NCI-H1417 (cell line): ENCODE measurements at places on chromosomes 11 and 22.

GRCh38 chr11:797296-798092 lies 587 bp downstream of the SLC25A22 start:
- DNase-seq: peak; percentile 83

DNA sequence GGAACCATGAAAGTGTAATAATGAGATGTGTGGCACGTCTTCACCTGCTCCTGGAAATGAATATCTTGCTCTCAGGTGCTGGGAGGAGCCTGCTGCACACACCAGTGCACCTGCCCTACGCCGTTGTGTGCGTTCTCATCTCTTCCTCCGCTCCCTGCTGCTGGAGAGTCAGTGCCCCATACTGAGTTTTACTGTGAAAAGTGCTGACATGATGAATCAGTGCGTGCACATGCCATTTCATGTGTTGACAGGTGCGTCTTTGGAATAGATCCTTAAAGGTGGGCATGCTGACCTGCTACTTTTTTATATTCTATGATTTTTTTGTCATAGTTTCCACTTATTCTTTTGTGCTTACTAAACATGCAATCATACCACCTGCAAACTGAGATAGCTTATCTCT lies 1015.8 kb downstream of the BRD1 start:
- no peak for DNase-seq

DNA sequence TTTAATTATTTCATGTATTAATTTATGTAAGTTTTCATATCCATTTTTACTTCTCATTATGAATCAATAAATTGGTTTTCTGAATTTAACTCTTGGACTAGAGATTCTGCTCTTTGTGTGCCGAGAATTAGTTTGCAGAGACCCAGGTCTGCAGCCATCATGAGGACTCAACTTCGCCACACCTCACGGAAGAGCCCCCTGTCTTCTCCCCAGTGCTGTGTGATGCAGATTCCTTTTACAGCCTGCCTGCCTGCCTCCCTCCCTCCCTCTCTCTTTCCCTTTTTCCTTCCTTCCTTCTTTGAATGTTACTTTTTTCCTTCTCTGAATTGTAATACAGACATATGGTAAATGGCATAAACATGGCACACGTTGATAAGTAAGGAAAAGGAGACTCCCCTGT lies 947.7 kb downstream of the TBC1D22A start:
- no peak for DNase-seq

DNA sequence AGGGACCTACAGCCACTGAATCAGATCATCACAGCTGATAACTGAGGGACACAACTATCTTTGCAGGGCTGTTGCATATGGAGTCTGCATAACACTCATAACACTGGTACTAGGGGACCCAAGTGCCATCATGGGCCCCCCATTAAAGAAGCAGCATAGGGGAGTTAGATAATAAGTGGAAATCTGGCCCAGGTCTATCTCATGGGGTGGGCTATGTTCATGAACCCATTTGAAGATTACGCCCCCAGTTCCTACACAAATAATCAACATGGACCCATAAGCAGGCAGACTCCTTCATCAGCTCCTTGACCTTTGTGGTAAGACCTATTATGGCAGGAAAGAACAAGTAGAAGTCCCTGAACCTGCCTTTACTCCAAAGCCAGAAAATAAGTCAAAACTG lies 48.8 kb downstream of the ASCL2 start:
- no peak for DNase-seq

- no peak for DNase-seq
Observed at GRCh38 chr22:45952553-45952952, 24.4 kb downstream of the WNT7B start.

- no peak for DNase-seq
Observed at GRCh38 chr11:67407688-67408163, 3.8 kb downstream of the TBC1D10C start.

GRCh38 chr11:123308077-123308476 lies 113.0 kb upstream of the CLMP start:
- DNase-seq: peak; percentile 72

DNA sequence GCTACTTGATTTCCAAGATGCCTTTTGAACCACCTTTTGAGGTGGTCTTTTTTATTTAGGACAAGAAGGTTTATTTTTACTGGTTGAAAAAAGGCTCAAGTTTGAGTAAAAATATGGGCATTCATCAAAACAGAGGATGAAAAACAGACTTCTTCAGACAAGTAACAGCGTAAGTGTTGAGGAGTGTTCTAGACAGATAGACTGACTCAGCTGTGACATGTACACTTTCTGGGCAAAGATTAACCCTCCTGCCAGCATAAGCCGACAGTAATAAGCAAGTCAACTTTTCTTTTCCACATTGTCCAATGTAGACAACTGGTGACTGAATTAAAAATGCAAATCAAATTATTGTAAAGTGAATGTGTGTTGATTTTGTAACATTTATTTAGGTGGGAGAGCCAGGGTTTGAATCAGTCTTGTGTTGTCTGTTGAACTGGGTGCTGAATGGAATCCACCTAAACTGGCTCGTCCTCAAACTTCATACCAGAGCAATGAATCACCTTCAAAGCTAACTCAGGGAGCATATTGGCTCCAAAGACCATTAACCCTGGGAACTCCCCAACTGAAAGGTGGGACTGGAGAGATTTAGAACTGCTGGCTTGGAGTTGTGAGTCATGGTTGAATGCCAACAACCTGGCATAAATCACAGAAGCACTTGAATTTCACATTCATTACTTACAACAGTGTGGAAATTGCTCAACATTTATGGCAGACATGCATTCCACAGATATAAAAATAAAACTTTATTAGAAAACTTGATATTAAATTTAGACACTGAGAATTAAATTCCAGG lies 377.0 kb downstream of the ETS1 start:
- no peak for DNase-seq

GRCh38 chr22:45830531-45831245 lies 146.3 kb downstream of the WNT7B start:
- no peak for DNase-seq

- no peak for DNase-seq
Observed at GRCh38 chr22:29773233-29773632, 6.1 kb downstream of the UQCR10 start.

GRCh38 chr22:38413085-38414008 lies 41.7 kb downstream of the KCNJ4 start:
- peak; percentile 59 for DNase-seq

GRCh38 chr22:24483976-24484545 lies 11.1 kb upstream of the UPB1 start:
- DNase-seq: no peak

- no peak for DNase-seq
Observed at GRCh38 chr11:15476371-15476917, 361.7 kb downstream of the INSC start.

- peak; percentile 82 for DNase-seq
Observed at GRCh38 chr11:22491555-22492225, 133.9 kb downstream of the FANCF start.

GRCh38 chr11:119721129-119722120 lies 7.6 kb downstream of the NECTIN1 start:
- DNase-seq: no peak

DNA sequence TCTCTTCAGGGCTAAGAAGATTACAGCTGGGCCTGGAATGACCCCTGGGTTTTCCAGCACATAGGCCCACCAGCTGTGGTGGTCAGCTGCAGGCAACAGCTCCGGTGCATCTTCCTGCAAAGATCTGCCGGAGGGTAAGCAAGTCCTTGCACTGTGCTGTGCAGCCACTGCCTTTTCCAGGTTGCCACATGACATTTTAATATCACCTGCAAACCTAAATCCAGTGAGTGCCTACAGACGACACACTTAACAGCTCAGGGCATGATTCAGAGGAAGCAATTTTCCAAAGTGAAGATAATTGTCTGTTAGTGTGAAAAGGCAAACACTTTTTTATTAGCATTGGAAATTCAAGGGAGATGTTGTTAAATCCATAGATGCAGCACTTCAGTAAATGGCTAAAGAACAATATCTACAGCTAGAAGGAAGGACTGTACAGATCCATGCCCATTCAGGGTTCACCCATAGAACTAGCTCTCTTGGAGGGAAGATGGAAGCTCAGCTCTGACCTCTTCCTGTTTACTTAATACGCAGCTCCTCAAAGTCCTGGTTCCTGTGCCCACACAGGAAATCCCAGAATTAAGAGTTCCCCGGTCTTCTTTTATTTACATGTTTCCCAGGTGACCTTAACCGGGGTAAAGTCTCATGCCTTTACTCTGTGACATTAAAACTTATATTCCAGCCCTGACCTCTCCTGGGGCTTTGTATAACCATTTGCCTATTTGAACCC lies 13.3 kb upstream of the NRIP3 start:
- no peak for DNase-seq

DNA sequence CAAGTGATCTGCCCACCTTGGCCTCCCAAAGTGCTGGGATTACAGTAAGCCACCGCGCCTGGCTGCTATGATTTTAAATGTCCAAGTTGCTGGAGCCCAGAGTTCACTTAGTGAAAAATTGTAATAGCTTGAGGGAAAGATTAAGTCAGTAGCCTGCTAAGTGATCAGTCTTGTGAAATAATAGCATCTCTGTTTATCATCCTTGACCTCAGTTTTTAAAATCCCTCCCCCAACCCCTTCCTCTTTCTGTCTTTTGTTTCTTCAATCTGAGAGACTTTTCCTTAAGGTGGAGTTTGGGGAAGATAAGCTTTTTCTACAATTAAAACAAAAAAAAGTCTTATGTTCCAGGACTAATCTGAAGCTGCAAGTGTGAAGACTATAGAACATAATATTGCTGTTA lies 6.4 kb downstream of the HIPK3 start:
- DNase-seq: no peak

DNA sequence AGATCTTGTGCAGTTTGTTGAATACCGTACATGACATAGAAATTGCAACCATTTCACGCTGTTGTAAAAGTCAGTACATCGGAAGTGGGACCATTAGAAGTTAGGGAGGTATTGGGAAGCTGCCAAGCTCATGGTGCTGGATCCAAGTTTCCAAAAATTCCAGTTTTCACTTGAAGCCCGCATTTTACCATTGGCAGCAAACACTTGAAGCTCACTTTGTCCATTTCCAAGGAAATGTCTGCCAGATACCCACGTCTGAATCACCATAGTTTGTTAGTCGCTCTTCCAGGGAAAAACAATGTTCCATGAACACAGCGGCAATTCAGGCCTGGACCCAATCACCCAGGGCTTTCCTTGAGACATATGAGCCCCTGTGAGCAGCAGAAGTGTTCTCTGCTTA lies 22.6 kb upstream of the PARVB start:
- no peak for DNase-seq

GRCh38 chr22:48980409-48980808 lies 847.3 kb downstream of the BRD1 start:
- no peak for DNase-seq

DNA sequence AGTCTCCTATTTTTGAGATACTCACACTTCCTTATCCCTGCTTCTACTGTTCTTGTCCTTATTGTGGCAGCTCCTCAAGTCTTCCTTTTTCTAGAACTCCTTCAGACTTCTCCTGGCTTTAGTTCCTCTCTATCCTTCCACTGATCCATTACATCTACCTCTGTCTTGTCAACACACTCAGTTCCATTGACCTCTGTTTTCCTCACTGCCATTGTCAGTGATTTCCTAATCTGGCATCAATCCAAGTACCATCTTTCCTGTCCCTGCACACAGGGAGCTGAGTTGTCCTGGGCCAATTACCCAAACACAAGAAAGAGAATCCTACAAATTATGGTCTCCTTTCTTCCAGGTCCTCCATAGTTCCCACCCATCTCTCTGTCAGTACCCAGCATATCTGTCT lies 27.9 kb upstream of the RIC3 start:
- DNase-seq: no peak

GRCh38 chr11:104934594-104934993 lies 33.8 kb downstream of the CASP4 start:
- no peak for DNase-seq

DNA sequence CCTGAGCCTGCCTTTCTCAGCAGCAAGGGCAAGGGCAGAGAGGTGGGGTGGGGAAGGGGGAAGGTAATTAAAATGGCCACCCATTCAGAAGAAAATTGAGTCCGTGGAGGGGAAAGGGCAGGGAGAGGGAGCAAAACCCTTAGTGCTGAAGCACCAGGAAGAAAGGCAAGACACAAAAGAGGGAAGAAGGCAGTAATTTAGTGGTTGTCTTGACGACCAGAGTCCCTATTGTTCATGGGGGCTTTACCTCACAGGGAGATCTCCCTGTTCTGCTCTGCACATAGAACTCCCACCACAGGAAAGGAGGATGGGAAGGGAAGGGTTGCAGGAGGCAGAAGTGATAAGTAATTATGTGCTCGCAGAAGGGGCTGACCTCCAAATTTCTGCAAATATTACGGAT lies 23.4 kb downstream of the SNX19 start:
- peak; percentile 36 for DNase-seq

- no peak for DNase-seq
Observed at GRCh38 chr11:92852946-92853345, 116.5 kb upstream of the MTNR1B start.

DNA sequence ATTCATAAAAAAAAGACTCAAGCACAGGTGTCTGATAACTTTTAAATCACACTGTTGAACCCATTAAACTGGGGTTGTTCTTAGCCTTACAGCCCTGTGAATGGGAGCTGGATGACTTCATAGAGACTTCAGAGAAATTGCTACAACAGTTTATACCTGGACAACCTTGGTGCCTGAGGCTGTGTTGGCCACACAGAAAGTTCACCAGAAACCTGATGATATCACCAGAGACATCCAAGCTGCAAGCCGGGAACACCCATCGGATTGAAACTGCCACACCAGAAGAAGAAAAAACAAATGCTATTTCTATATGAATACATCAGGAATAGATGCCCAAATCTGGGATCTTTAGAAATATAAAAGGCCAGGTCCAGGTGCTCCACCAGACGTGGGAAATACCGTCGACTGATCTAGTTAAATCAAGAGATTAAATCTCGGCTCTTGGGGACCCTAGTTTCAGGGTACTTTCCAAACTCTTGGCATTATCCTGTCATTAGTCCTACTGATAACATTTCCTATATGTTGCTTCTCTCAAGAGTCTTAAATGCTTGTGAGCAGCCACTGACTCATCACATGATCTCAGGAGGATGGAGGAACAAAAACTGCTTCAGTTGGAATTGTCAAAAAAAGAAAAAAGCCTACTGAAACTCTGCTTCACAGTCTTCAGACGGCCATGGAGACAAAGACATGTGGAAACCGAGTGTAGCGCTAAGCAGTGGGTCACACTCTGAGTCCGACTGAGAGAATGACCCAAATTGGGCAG lies 28.6 kb upstream of the APOL5 start:
- DNase-seq: no peak

DNA sequence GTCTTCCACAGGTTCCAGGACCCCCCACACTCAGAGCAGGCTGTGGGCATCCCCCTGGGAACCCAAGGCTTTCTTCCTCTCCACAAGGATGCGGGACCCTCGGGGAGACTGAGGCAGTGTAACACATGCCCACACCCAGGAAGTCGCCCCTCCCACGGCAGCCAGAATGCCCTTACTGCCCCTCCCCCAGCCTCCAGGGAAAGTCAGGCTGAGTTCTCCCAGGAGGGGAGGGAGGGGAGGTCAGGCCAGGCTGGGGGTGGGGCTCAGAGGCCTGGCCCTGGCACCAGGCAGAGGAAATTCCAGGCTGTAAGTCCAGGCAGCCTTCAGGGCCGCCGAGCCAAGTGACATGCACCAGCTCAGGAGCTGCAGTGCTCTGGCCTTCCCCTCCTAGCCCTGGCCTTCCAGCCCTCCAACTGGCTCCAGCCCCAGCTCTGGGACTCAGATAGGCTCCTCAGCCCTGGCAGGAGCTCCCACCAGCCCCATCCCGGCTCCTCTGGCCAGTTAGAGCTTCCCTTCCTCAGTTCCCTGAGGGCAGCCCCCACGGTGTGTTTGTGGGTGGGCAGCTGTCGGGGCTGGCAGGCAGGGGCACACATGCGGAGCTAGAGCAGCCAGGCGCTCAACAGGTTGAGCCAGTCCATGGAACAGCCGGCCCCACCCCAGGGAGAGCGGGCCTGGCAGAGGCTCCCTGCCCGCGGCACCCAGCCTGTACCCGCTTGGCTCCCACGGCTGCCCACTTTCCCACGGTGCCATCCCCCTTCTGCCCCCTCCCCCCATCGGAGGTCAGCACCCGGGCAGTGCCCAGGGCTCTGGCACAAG lies 3.6 kb downstream of the BCL9L start:
- DNase-seq: peak; percentile 31
